ENCODE measurements at places on chromosomes 11 and 22. TPM values are rescaled to one million over a fixed set of nuclear protein-coding genes. Genes with fewer than 3 reads are reported as not detected.

DNA sequence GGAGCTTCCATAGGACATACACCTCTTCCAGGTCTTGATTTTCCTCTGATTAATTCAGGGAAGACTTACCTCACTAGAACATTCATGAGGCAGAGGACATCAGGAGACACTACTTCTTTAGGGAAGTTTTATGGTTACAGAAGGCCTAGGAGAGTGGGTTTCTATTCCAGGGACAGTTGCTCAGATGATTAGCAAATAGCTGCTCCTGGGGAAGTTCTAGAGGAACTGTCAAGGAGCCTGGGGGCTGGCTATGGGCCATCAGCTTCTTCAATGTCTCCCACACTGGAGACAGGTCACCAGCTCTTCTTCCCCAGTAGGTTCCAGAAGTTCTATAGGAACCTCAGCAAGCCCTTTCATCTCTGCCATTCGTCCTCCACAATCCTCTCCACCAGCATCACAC lies 11.5 kb upstream of the OR10A5 start:
- no peak for DNase-seq

- no peak for DNase-seq
These were observed 11.1 kb downstream of the RSPH14 start for GRCh38 chr22:23130697-23131096.

DNA sequence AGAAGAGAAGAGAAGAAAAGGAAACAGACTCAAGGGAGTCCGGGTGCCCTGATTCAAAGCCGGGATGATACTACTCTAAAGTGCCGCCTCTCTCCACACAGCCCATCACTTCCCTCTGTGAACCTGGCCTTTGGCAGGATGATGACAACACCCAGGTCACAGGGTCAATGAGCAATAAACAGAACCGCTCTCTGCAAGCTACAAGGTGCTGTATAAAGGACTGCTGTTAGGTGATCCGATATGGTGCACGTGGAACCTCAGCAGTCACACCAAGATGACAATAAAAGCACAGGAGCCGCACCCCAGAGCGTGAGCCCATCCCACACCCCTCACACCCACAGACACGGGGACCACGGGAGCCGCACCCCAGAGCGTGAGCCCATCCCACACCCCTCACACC lies 10.7 kb downstream of the TTLL1 start:
- DNase-seq, result no peak

Gene BLID
- polyA plus RNA-seq, result not detected

GRCh38 chr11:72100462-72100861 lies 2.6 kb downstream of the LAMTOR1 start:
- DNase-seq, result no peak

Gene APOL3
- 15.5 TPM for polyA plus RNA-seq

Gene EIF4ENIF1
- polyA plus RNA-seq, result 43.7 TPM

GRCh38 chr11:67195971-67196456 lies 70.3 kb upstream of the GRK2 start:
- no peak for DNase-seq

GRCh38 chr11:78822931-78823423 lies 248.3 kb upstream of the NARS2 start:
- no peak for DNase-seq

DNA sequence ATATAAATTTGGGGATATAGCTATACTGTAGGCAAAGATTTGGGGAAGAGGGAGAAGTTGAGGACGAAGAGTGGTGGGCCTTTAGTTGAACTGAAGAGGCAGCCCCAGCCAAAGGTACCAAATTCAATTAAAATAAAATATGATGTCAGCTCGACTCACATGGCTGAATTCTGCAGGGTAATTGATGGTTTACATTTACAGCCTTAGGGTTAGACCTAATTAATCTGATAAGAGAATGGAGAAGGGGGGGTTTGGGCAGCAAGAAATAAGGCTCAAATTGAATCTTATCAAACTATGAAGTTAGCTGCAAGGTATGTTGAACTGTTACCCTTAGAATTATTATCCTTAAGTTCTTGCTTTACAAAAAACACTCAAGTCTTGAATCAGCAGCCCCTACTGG lies 3.6 kb upstream of the HSD17B12 start:
- DNase-seq, result no peak

- DNase-seq, result no peak
These were observed 1369.6 kb upstream of the RAG2 start for GRCh38 chr11:37967635-37968034.

- no peak for DNase-seq
These were observed 27.5 kb downstream of the A4GALT start for GRCh38 chr22:42693055-42693762.

GRCh38 chr22:32509045-32509444 lies 34.4 kb downstream of the FBXO7 start:
- DNase-seq, result no peak

- no peak for DNase-seq
These were observed 4.1 kb downstream of the NEU3 start for GRCh38 chr11:74992852-74993251.

Gene GNAZ
- 4.6 TPM for polyA plus RNA-seq

Gene TENM4
- polyA plus RNA-seq, result 20.2 TPM

DNA sequence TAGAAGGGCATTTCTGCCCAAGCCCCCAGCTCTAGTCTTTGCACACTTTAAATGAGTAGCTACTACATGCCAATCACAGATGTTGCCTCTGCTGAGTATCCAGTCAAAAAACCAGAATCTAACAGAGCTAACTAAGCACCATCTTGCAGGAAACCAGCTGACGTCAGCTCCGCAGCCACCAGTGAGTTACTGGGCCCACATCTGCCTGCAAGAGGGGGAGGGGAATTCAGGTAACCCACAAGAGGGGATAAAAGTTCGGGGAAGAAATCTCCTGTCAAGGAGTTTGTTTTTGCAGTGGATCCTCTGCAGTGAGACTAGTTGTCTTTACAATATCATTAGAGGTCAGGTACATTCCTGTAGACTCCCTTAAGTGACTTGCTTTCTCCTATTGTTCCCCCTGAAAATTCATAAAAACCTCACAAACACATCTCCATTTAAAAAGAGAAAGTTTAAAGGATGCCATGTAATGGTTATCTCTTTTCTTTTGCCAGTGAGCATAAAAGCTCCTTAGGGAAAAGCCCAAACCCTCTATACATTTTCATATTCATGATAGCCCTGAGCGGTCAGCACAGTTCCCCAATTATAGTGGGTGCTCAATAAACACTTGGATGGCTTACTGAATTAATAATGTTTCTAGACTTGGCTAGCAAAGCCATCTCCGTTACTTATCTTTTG lies 9.3 kb downstream of the CD44 start:
- no peak for DNase-seq

- no peak for DNase-seq
These were observed 1.8 kb upstream of the TMEM86A start for GRCh38 chr11:18696638-18697225.

GRCh38 chr11:13334034-13334786 lies 56.6 kb downstream of the BMAL1 start:
- no peak for DNase-seq

DNA sequence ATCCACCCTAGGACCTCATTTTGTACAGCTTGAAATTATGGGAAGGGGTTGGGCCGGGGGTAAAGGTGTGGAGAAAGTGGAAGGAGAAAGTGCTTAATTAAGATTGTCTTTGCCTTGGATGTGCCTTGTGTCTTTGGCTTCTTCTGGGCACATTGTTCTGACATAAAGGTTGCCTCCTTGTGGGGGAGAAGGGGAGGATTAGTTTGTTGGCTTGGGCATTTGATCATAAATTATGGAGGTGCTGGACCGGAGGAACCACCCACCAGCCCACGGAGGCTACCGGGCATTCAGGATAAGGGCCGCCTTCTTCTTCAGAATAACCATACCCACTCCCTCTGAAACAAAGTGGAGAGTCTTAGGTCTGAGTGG lies 1.3 kb downstream of the PAFAH1B2 start:
- peak; percentile 41 for DNase-seq

Gene PGA3
- 0.25 TPM for polyA plus RNA-seq

Gene IRAG1
- polyA plus RNA-seq, result 10.3 TPM

DNA sequence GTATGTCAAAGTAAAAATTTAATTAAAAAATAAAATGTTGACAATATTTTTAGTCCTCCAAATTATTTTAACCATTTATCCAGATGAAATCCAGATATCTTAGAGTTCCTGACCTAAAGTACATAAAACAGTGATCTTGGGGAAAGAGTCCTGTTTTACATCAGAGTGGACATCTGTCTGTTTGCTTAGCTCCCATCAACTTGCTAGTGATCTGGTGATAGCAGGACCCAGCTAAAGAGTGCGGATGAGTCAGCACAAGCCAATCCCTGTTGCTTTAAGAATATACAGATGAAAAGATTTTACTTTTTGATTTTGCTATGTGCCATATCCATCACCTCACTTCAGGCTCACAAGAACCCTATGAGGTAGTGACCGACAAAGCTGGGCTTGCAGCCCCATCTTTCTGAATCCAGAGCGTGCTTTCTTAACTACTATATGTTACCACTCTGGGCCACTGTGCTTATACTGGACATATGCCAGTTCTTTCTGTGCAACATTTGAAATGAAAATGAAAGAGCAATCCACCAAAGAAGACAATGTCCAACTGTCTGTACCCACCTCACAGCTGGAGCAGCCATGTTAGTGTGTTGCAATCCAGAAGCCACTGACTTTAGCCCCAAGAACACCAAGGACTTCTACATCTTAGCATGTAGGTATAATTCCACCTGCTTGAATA lies 167.6 kb upstream of the SESN3 start:
- no peak for DNase-seq

DNA sequence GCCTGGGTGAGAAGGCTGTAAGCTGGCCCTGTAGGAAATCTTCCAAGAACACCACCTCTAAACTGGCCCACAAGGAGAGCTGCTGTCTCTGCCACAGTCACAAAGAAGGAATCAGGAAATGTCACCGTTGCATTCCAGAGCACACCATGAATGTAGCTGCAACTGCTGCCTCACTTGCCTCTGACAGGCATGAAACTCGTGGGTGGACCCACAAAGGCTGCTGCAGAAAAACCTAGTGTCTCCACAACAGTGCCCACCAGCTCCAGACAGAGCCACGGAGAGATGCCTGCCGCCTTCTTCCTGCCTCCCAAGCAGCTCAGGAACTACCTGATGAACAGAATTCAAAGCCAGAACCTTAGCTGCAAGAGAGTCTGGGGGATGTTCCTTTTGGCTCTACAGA lies 10.5 kb downstream of the DNAJB13 start:
- no peak for DNase-seq

DNA sequence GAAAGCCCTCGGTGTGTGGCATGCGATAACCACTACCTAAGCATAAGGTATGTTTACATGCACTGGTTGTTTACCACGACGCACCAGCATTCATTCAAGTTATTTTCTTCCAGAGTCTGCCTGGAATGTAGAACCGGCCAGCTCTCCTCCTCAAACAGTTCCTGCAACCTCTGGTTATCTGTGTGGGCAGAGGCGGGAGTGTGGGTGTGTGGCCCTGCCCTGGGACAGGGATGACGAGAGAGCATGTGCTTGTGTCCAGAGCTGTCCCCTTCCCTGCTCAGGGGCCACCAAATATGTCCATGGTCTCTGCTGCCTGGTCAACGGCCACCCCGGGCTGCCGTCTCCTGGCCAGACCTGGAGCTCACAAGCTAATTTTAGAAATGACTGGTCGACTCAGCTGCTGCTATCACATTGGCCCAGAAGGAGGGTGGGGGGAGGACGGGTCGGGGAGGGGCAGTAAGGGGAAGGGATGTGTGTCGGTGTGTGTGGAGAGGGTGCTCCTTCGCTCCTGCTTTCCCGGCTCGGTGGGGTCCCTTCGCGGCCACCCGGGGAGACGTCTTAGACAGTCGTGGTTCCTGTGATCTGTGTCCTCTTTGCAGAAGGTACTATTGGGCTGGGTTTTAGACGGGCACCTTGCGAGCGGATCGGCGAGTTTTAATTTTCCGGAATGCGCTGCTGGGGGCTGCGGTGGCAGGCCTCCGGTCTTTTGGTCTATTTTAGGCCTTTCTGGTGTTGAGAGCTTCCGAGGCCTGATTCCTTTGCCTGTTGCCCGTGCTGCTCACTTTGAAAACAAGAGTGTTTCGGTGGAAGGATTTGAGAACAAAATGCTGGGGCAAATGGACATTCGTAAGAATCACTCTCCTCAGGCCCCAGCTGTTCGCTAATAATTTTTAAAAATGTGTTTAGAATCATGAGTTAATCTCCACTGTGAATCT lies at the start of gene MYO18B:
Gene MYO18B (plus strand): TSS at position 497 of the 935 bp plus-strand sequence. CDS start 18,905 bp downstream, outside the sequence.
- no peak for DNase-seq

DNA sequence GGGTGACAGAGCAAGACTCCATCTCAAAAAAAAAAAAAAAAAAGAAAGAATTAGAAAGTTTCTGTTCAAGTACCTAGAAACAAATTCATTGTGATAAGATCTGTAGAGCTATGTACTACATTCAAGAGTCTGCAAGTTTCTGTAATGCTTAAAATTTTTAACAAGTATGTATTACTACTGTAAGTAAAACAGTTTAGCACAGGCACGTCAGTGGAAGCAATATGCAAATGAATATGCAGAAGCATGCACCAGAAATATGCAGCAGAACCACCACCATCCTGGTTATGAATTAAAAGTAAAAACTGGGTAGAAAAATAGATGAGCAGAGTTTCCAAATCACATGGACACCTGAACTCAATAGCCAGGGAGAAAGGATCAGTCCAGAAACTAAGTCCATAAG lies 19.3 kb downstream of the SBF2 start:
- no peak for DNase-seq

DNA sequence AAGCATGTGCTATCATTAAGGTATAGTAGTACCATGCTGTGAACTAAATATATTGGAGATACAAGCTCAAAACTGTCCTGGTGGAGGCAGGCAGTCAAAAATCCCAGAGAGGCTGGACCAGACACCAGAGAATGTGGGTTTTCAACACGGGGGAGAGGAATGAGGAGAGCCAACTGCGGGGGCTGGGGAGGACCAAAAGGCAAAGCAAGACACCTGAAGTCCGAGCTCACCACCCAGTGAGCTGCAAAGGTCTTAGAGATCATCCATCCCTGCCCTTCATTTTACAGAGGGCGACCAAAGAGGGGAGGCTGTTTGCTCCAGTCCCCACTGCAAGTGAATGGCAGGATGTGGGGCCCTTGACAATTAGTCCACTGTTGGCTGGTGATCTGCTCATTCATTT lies 10.0 kb downstream of the RIBC2 start:
- no peak for DNase-seq

Gene RFPL1
- 1.4 TPM for polyA plus RNA-seq

DNA sequence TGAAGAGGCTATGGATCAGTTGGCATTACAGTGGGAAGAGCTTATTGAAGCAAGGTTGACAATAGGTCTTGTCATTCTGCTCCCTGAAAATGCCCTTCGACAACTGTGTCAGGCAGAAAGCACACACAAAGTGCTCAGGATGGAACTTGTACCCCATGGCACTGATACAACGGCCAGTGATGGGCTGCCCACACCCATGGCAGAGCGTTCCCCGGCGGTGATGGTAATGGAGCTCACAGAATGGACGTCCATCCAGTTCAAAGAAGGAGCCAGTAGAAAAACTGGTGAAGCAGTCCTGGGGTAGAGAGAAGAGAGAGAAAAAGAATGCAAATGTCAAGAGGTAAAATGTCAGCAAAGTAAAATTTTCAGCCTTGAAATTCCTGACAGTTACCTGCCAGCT lies 19.5 kb upstream of the OR5B21 start:
- no peak for DNase-seq

Gene ZP1
- polyA plus RNA-seq, result not detected

DNA sequence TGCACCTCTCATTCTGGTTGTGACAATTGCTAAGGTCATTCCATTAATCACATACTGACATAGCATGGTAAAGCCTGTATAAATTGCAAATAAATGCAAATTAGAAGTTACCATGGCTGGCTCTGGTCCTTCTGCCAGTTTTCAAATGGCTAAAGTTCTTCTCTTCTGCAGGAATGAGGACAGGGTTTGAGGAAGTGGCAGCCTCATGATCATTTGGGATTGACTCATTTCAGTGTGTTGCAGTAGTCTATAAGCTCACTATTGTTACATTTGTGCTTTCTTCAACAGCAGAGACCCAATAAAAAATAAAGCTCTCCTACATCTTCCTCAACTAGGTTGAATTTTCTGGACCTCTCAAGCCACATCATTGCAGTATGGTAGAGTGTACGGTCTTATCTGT lies 60.3 kb downstream of the NECTIN1 start:
- no peak for DNase-seq
